ENCODE measurements at places on chromosomes 4 and X.

GRCh38 chrX:31658360-31658759 is 586.5 kb upstream of the FTHL17 start:
- DNase-seq, result no peak

DNA sequence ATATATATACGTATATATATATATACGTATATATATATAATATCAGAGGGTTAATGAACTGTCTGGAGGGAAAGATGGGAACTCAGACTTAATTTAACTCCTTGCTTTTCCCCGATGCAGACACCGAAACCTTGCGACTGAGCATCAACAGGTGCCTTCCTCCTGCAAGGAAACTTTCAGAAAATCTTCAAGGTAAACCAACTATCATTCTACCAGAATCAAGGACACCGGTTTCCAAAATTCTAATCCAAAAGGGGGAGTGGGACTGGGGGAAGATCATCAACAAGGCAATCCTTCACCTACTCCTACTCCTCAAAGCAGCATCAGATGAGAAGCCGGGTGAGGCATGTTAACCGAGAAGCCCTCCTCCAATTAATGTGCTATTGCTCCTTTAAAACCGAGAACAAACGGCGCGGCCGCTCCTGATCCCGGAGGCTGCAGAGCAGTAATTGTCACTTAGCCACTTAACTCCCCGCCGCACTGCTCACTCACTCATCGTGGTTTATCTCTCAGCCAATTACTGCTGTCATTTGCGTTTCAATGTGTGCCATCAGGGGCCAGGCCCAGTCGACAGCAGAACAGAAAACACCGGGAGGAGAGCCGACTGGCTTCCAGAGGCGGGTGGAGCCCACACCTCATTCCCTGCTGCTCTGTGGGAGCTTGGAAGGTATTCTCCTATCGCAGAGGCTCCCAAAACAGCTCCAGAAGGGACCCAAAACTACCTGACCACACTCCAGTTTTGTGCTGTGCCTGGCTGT is 61.7 kb downstream of the MAML3 start:
- DNase-seq, result no peak

- DNase-seq, result peak; percentile 34
Measured at GRCh38 chr4:52894443-52894842, 32.3 kb downstream of the RASL11B start.

GRCh38 chr4:89519771-89520320 is 212.2 kb upstream of the GPRIN3 start:
- no peak for DNase-seq

- no peak for DNase-seq
Measured at GRCh38 chr4:148227147-148227546, 215.1 kb downstream of the NR3C2 start.

GRCh38 chr4:142713282-142714030 is 132.6 kb downstream of the INPP4B start:
- no peak for DNase-seq

DNA sequence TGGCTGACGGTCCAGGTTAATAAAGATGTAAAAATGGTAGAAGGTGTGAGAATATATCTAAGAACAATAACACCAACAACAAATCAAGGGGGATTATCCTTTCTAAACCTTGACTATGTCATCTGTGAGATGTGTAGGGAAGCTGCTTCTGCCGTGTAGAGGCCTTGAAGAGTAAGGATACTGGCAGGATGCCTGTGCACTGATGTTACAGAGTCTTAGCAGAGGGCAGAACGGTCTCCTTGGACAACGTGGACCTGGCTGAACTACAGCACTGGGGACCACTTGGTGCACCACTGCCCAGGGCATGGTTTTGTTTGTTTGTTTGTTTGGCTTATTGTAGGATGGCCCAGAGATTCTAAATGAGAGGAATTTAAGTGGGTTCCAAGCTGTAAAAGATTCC is 33.5 kb downstream of the GPAT3 start:
- DNase-seq, result no peak

DNA sequence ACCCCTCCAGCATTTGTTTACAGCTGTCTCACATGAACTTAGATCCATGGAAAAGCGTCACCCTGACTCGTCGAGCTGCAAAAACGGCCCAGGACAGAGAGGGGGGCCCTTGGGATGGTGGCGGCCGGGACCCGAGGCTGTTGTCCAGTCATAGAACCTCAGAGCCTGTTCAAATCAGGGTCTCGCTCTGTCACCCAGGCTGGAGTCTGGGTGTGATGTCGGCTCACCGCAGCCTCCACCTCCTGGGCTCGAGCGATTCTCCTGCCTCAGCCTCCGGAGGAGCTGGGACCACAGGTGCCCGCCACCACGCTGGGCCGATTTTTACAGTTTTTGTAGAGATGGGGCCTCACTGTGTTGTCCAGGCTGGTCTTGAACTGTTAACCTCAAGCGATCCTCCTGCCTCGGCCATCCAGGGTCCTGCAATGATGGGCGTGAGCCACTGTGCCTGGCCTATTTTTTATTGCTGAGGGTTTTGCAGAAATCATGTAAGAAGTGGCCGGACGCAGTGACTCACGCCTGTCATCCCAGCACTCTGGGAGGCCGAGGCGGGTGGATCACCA is 42.6 kb upstream of the PPP2R3B start:
- DNase-seq, result no peak

- DNase-seq, result no peak
Measured at GRCh38 chrX:2584251-2585157, 83.7 kb upstream of the DHRSX start.

DNA sequence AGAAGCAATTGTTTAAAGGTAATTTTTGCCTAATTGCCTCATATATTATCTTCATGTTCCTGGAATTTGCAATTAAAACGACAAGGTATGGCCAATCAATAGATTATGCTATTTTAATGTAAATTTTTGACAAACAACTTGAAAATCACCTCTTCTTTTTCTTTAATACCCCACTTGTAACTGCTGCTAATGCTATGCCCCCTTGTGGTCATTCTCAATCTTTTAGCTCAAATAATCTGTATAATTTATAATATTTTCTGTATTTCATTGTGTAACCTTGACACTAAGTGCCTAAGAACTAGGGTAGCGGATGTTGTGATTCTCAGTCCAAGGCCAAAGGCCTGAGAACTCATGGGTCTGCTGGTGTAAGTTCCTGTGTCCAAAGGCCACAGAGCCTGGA is 831.7 kb upstream of the POU3F4 start:
- no peak for DNase-seq

DNA sequence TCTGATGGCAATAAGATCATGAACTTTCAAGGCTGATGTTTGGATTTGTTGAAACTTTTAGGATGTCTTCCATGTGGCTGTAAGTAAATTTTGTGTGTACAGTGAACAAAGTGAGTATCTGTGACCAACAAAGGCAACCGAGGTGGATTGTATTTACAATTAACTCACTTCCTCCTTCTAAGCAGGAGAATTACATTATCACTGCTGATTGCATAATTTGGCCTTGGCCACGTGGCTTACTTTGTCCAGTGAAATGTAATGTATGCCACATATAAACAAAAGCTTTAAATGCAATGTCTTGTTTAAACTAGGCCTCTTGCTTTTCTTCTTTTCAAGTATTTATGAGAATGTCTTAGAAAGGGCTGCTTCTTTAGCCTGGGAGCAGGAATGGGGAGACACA is 66.3 kb upstream of the MAD2L1 start:
- no peak for DNase-seq

- DNase-seq, result no peak
Measured at GRCh38 chrX:10636337-10636736, 16.0 kb upstream of the MID1 start.

GRCh38 chr4:142124874-142125273 is 488.5 kb downstream of the IL15 start:
- no peak for DNase-seq

GRCh38 chr4:42281324-42282020 is 115.8 kb upstream of the SHISA3 start:
- no peak for DNase-seq

GRCh38 chr4:68365068-68365467 is 15.2 kb upstream of the YTHDC1 start:
- no peak for DNase-seq

DNA sequence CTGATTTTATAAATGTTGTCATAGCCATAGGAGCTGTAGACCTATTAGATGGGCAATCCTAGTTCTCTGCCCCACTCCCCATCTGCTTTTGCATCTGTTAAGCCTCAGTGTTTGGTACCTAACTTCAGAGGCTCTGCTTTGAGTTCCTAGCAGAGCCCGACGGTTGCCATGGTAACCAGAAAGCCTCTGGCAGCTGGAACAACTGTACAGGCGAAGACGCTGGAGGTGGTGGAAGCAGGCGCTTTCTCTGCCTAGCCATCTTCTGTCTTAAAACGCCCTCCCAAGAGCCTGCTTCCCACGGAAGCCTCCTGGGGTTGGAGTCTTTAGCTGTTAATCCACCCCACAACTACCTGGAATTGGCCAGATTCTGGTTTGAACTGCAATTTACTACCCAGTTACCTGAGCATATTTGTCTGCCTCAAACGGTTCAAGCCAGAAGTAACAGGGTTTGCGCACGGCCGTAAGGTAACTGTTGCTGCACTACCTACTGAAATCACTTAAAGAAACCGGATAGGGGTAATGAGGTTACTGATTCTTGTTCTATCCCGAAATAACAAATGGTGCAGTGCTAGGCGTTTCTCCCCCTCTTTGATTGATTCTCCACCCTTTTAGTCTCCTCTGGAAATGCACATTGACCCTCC is 1.0 kb upstream of the GABRG1 start:
- DNase-seq, result no peak

- no peak for DNase-seq
Measured at GRCh38 chrX:7019555-7019954, 128.0 kb upstream of the STS start.

GRCh38 chr4:86376850-86377249 is 17.0 kb upstream of the MAPK10 start:
- no peak for DNase-seq

DNA sequence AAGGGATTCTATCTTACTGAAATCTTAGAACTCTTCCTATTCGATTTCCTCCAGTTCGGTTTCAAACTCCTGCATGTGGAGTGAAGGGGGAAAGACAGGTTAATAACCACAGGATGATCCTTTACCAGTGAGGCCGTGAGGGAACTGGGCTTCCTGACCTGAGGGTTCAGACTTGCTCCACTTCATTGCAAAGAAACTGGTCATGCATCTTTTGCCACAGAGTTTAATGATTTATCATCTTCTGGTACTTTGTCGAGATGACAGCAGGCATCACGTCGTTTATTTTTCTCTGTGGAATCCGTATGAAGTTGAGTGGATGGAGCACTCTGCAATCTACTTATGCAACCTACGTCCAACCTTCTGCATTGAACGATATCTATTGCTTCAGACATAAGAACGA is 145.9 kb upstream of the NLGN4X start:
- no peak for DNase-seq

- DNase-seq, result peak; percentile 35
Measured at GRCh38 chrX:8783097-8783713, 18.0 kb downstream of the FAM9A start.

GRCh38 chr4:13484749-13485221 is 645 bp upstream of the RAB28 start:
- DNase-seq, result peak; percentile 46
